GM10248 (cell line): ENCODE measurements at places on chromosomes 4 and X.

GRCh38 chr4:140152013-140152703 is 1.8 kb downstream of the MAML3 start:
- peak; percentile 51 for DNase-seq

- DNase-seq, result no peak
Measured at GRCh38 chrX:63283348-63283747, 67.8 kb downstream of the SPIN4 start.

GRCh38 chr4:45745741-45746140 is 378.1 kb downstream of the GABRG1 start:
- DNase-seq, result no peak

GRCh38 chr4:76955182-76955581 is 5.6 kb downstream of the SEPTIN11 start:
- no peak for DNase-seq

- no peak for DNase-seq
Measured at GRCh38 chr4:10733481-10734062, 49.0 kb upstream of the CLNK start.

GRCh38 chr4:170030121-170030520 is 3.9 kb upstream of the MFAP3L start:
- DNase-seq, result no peak

DNA sequence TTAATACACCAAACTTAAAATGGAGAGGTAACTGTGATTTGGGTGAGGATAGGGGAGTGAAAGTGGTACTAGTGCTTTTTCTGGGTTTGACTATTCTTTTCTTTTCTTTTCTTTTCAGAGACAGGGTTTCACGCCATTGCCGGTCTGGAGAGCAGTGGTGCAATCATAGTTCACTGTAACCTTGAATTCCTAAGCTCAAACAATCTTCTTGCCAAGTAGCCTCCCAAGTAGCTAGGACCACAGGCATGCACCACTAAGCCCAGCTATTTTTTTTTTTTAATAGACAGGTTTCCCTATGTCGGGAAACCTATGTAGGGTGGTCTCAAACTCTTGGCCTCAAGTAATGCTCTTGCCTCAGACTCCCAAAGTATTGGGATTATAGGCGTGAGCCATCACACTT is 3.0 kb upstream of the ARMCX4 start:
- DNase-seq, result no peak

DNA sequence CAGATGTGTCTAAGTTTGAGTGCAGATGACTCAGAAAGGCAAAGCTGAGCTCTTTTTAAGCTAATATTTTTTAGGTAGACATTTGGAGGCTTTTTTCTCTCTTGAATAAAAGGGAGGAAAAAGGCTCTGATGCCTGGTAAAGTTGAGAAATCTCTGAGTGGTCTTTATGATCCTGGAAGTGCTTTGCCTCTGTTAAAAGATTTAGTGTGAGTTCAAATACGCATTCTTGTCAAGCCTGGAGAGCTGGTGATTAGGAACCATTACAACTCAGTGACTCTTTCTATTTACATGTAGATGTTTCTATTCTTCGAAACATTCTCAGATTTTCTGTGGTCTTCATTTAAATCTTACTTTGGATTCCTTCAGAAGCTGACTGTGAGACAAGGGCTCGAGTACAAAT is 143.4 kb upstream of the MED14 start:
- DNase-seq, result no peak
